ENCODE measurements at places on chromosomes 4 and X.

DNA sequence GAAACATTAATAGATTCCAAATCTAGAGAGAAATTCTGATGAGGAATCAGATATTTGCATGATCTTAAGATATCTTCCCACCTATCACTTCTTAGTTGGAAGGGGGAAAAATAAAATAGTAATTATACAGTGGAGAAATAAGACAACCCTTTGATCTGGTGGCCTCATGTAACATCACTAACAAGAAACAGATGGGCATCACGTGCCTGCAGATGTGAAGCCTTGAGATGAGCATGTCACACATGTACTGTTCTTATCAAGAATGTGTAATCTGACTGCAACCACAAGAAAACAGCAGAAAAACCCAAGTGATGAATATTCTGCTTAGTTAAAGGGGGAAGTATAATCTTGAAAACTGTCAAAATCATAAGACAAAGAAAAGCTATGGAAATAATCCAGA is 31.4 kb upstream of the NKX6-1 start:
- no peak for DNase-seq

GRCh38 chrX:50799531-50799961 is 14.4 kb downstream of the SHROOM4 start:
- no peak for DNase-seq

DNA sequence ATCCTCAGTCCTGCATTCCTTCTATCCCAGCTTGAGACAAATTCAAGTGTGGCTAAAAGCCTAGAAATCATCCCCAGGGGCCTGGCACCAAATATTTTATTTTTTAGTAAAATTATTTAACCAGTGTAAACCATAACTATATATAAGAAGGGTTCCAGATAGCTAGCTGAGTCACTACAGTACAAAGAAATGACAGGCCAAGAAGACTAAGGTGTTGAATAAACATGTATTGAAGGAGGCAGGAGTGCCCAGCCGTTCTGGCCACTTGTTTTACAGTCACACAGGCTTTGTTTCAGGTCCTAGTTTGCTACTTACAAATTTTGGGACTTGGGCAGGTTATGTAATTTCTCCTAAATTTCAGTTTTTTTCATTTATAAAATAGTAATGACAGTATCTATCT is 225.9 kb upstream of the PITX2 start:
- no peak for DNase-seq

- DNase-seq = no peak
Observed at GRCh38 chr4:77776182-77777134, 42.7 kb downstream of the CNOT6L start.

DNA sequence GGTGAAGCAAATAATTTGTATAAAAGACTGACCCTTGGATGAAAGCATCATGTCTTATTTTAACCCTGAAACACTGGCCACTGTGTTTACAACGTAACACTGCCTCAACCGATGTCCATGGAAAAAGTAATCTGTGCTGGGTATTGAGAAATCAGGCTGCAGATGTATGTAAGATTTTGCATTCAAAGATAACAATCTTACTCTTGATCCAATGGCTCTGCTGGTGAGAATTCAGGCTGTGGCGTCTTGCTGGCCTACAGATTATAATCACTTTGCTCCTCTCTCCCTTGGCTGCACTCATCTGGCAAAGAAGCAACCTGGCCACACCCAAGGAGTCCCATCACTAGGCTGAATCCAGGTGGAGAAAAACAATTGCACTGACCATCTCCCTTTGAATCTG is 7.5 kb downstream of the ADGRA3 start:
- DNase-seq = no peak

DNA sequence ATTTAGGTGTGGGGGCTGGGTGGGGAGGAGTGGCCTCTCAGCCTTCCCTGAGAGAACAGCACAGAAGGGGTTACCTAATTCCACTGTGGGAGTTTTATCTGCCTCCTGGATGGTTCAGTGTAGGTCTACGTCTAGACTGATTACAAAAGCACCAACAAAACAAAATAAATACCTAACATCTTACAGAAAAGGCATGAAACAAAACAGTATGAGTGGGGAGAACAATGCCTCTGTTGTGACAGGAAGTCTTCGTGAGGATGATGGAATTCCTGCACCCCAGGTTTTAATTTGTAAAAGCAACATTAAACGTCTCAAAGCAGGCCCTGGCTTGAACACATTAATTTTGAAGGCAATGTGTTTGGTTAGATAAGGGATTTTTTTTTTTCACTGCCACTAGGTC is 112.1 kb upstream of the GPC4 start:
- DNase-seq = no peak

DNA sequence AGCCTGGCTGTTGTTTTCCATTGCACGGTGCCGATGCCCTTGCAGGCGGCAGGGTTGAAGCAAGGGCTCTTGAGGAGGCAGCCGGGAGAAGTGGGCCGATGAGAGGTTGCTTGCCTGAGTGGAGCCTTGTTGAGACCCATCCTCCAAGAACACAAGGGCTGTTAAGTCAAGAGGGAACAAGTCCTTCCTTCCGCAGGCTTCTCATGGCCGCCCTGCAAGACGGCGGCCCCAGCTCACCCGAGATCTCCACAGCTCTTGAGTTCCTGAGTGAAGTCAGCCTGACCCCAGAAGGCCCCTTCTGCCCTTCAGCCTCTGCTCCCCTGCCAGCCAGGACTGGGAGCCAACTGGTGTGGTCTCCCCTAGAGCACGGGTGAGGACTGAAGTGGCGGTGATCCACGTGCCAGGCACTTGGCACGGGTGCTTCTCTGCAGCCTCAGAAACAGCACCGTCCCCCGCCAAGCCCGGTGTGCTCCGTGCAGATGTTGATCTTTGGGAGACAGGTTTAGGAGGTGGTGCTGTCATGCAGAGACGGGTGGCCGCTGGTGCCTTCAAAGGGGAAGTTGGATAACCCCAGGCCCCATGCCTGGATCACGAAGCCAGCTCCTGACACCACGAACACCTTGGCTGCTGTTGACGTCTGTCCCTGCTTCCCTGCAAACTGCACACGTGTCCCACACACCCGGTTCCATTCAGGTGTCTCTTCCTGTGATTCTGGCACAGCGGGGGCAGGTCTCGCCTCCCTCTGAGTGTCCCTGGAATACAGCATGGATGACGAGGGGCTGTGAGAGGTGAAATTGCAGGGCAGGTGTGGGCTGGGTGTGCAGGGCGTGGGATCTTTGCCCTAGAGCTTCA is 164.4 kb upstream of the PSAPL1 start:
- no peak for DNase-seq
